ENCODE measurements at places on chromosomes 13 and 19. TPM values are rescaled to one million over a fixed set of nuclear protein-coding genes. Genes with fewer than 3 reads are reported as not detected.

Gene RRAS
- 26.7 TPM for total RNA-seq

Gene CEACAM16
- total RNA-seq: not detected

Gene ZNF846
- total RNA-seq: 1.9 TPM

Gene NAA16
- 8.2 TPM for total RNA-seq

DNA sequence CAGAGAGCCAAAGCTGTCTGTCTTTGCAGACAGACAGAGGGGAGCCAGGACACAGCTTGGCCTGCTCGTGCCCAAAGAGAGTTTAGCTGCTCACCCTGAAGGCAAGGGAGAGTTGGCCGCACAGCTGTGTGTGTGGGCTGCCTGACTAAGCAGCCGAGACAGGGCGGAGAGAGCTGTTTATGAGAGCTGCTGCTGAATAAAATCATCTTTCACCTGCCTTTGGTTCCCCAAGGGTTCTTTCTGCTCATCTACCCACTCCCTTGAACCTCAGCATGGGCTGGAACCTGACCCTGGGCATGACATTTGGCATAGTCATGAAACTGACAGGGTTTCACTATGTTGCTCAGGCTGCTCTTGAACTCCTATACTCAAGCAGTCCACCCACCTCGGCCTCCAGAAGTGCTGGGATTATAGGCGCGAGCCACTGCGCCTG, 98.2 kb downstream of the RBM26 start:
- DNase-seq: peak; percentile 9

GRCh38 chr19:55091955-55092354, 16.3 kb downstream of the EPS8L1 start:
- no peak for DNase-seq

DNA sequence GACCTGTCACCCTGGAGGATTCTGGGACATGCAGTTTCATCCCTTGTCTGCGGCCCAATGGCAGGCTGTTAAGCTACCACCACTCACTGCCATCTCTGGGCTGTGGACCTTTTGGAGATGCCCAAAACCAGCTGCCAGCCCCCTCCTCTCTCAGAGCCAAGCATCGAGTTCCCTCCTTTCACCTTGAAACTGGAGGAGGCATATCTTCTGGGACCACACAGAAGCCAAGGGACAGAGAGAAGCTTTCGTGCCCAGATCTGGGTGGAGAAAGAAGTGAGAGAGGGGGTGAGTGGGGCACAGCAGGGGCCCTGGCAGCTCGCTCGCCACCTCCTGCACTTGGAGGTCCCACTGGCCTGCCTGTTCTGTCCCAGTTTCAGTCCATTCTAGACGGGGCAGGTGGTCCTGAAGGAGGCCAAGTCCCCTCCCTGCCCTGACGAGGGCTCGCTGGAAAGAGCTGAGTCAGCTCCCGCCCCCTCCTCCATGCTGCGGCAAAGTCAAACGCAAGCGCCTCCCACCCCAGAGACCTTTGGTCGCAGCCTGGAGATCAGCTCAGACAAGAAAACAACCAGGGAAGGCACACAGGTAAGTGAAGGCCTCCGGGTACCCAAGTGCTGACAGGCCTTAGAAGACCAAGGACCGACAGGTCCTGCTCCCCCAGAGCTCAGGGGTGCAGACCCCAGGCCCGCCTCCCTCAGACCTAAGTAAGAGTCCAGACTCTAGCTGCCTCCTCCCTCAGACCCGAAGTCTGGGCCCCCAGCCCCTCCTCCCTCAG, 3.8 kb downstream of the BCAT2 start:
- DNase-seq: no peak
